ENCODE measurements at places on chromosomes 1 and 21.

- DNase-seq = peak; percentile 83
Measured at GRCh38 chr1:44407430-44408211, 2.6 kb downstream of the RNF220 start.

DNA sequence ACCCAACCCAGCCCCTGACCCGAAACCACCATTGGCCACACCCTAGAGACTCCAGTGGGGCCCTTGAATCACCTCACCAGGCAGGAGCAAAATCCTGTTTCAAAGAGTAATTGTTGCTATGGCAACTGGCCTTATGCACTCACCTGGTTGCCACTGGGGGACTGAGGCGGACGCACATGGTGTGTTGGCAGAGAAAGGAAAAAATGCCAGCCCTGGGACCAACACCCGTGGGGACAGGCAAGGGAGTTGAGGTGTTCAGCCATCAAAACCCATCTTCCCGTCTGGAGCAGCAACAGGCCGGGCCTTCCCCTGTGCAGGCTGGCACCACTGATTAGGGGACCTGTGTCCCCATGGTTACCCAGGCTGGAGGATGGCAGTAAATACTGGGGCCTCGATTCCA, 395.8 kb upstream of the VAMP3 start:
- no peak for DNase-seq

DNA sequence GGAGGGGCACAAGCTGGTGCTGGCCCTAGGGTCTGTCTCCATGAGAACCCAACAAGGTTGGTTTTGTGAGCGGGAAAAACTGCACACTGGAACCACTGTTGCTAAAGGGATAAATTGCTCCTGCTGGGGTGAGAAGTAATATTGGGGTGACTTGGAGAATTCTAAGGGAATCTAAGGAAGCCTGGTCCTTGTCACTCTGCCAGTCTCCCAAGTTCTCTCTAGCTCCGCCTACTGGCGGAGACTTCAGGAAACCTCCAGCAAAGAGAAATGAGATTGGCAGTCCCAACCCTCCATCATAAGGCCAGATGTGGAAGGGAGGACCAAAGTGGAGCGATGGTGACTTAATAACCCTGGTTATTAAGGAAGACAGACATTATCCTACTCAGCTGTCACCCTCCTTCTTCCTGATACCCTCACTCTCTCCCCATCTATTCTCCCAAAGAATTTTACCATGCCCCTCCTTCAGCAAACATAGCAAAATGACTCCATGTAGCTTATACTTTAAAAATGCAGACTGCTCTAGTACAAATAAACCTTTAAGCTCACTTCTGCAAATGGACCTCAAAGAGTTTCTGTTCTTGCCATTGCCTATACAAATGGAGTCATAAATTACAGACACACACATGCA, 2.7 kb downstream of the LCE1F start:
- DNase-seq = no peak

GRCh38 chr1:201503397-201504176, 3.3 kb downstream of the CSRP1 start:
- no peak for DNase-seq

GRCh38 chr21:31158789-31159581, 120.7 kb upstream of the KRTAP19-8 start:
- no peak for DNase-seq

- no peak for DNase-seq
Measured at GRCh38 chr1:85179522-85179921, 21.3 kb downstream of the SYDE2 start.

GRCh38 chr1:43831851-43832250, 101.8 kb upstream of the ARTN start:
- DNase-seq = no peak

- no peak for DNase-seq
Measured at GRCh38 chr1:154877370-154877974, 7.4 kb upstream of the KCNN3 start.

- no peak for DNase-seq
Measured at GRCh38 chr21:45525153-45525909, 16.9 kb downstream of the SLC19A1 start.

DNA sequence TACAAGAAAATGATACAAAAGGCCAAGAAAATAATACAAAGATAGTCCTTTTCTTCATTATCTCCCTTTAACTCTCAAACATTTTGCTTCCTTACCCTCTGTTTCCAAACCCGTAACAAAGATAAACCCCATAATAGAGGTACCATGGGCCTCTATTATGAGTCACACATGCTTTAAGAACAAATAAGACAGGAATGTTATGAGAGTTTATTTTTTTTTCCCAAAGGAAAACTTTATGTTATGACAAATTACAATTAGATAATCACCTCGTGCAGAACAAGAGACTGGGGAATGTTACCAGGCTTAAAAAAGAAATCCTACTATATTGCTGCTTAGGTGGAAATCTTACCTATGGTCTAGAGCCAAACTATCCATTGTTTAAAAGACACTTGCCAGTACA, 272.0 kb downstream of the BRINP3 start:
- DNase-seq = no peak

- no peak for DNase-seq
Measured at GRCh38 chr1:12504601-12505000, 113.4 kb downstream of the DHRS3 start.

DNA sequence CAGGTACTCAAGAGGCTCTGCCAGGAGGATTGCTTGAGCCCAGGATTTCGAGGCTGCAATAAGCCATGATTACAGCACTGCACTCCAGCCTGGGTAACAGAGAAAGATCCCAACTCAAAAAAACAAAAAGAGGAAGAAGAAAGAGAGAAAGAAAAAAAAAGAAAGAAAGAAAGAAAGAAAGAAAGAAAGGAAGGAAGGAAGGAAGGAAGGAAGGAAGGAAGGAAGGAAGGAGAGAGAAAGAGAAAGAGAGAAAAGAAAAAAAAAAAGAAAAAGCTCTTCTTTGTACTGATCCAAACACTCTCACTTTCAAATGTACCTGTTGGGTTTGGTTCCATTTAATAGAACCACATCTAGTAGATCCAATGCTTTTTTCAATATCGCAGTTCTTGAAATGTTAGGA, 11.8 kb downstream of the BATF3 start:
- DNase-seq = no peak

GRCh38 chr1:182111496-182111895, 50.0 kb upstream of the ZNF648 start:
- DNase-seq = no peak

- peak; percentile 64 for DNase-seq
Measured at GRCh38 chr1:41662061-41662764, 177.7 kb upstream of the EDN2 start.

DNA sequence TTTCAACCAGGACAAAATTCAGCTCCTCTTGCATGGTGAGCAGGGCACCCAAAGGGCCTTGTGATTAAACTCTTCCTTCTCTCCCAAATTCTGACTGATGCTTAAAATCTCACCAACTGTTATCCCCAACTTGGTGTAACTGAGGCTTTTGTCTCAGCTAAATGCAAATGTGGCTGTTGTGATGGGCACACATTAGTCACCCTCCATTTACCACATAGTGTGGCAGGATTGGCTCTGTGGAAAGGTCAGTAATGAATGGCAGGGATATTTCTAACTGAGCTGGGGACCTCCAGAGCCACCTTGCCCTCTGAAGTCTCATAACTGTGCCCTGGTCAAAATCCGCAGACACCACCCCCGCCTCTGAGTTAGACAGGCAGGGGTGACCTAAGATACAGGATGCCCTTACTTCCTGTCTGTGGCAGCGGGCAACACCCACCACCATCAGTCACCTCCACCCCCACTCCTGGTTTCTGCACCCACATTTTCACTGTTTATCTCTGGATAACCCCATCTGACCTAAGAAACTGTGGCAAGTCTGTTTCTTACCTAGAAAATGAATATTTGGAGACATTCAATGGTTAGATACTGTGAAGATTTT, 25.4 kb upstream of the RGS16 start:
- peak; percentile 58 for DNase-seq

GRCh38 chr1:12600335-12600734, 17.7 kb downstream of the DHRS3 start:
- DNase-seq = no peak

DNA sequence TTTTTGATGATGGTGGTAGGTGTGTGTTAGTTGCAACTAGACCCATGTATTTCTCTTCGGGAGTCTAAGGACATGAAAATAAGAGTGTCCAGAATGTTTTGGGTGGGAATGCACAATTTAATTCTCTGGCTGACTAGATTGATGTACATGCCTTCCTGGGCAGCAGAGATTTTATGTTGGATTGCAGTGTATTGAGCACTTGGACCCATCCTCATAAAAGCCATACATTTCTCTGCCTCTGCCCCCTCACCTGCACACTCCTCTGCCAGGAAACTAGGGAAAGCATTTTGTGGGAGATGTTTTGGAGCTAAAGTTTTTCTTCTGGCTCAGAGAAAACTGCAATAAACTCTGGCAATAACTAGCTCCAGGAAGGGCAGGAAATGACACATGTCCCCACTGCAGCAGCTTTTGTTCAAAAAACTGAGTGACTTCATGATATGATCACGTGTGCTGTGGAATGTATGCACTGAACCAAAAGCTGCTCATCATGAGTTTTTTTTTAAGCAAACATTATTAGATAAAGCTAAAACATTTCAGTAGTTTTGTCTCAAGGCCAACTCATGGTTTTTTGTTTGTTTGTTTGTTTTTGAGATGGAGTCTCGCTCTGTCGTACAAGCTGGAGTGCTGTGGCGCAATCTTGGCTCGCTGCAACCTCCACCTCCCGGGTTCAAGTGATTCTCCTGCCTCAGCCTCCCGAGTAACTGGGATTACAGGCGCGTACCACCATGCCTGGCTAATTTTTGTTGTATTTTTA, 17.6 kb downstream of the RIT1 start:
- no peak for DNase-seq

DNA sequence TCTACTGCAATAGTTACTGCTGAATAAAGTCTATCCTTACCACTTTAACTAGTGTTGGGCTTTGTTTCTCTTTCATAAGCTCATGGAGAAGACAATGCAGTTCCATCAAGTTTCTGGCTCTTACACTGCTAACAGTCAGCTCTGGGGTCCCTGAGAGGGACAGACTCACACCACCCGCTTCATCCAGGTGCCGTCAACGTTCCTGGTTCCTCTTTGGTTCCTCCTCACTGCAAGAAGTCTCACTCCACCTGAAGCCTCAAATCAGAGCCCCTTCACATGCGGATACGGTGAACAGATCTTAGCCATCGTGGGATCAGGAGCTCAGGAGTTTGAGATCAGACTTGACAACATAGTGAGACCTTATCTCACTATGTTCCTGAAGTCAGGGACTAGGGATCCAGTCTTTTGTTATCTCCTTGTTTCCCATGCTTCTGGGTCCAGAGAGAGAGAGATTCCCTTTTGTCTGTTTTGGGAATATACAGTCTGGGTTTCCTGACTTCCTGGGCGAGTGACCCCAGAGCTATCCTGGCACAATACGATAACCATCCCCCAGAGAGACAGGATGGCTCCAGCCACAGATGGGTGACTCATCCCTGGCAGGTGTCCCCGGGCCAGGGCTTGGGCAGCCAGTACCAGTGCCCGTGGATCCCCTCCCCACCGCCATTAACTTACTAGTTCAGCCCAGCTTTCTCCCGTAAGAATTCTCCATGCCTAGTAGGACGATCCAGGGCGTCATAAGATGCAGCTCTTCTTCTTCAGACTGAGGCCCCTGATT, 14.3 kb upstream of the PCP4 start:
- no peak for DNase-seq

GRCh38 chr1:65946960-65947359, 154.3 kb downstream of the PDE4B start:
- DNase-seq = no peak

DNA sequence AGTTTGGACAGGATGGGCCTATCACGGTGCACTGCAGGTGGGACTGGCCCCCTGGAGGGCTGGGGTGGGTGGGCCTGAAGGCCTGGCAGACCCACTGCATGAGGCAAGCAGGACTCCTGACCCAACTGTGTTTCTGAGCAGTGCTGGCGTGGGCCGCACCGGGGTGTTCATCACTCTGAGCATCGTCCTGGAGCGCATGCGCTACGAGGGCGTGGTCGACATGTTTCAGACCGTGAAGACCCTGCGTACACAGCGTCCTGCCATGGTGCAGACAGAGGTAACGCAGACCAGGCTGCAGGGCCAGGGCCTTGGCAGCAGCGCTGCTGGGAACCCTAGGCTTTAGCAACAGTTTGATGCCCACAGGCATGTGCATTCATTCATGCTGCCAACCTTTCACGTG, 29.0 kb upstream of the KDM4A start:
- no peak for DNase-seq

GRCh38 chr1:211182746-211183145, 48.8 kb upstream of the KCNH1 start:
- no peak for DNase-seq

DNA sequence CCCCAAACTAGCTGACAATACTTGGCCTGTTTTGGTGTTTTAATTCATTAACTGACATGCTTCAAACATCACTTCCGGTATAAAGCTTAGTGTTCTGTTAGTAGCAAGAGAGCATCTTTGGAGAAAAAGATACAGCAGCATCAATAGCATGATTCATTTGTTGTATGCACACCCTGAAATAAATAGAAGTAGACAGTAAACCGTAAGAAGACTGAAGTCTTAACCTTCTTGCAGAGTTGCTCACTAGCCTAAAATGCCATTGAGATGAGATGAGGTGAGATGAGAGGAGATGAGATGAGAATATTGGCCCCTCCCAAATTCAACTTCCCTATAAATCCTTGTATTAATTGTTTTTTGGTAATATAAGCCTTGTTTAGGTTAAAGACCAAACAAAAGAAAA, 108.8 kb downstream of the TNFSF18 start:
- no peak for DNase-seq

- DNase-seq = peak; percentile 83
Measured at GRCh38 chr1:154878371-154879037, 8.4 kb upstream of the KCNN3 start.

- DNase-seq = no peak
Measured at GRCh38 chr1:18511874-18512150, 31.1 kb downstream of the KLHDC7A start.

DNA sequence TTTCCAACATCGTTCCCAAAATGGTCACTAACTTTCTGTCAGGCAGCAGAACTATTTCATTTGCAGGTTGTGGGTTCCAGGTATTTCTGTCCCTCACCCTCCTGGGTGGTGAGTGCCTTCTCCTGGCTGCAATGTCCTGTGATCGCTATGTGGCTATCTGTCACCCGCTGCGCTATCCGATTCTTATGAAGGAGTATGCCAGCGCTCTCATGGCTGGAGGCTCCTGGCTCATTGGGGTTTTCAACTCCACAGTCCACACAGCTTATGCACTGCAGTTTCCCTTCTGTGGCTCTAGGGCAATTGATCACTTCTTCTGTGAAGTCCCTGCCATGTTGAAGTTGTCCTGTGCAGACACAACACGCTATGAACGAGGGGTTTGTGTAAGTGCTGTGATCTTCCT, 9.3 kb downstream of the OR2AJ1 start:
- DNase-seq = no peak

GRCh38 chr1:17893891-17894631, 138.9 kb downstream of the ACTL8 start:
- DNase-seq = no peak
